ENCODE measurements at places on chromosomes 3 and 15.

- DNase-seq, result no peak
Observed at GRCh38 chr3:69921651-69922050, 77.9 kb upstream of the SAMMSON start.

DNA sequence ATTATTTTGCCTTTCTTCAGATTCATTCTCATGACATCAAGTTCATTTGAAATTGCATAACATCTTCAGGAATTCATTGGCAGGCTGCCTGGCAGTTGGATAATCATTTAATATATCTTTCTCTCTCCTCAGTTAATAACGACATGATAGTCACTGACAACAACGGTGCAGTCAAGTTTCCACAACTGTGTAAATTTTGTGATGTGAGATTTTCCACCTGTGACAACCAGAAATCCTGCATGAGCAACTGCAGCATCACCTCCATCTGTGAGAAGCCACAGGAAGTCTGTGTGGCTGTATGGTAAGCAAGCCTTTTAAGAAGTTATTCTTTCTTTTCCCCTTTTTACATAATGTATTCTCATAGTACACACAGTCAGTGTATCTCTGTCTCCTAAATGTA is 38.2 kb downstream of the TGFBR2 start:
- peak; percentile 84 for DNase-seq

- DNase-seq, result peak; percentile 68
Observed at GRCh38 chr3:36477655-36478054, 97.4 kb downstream of the STAC start.

DNA sequence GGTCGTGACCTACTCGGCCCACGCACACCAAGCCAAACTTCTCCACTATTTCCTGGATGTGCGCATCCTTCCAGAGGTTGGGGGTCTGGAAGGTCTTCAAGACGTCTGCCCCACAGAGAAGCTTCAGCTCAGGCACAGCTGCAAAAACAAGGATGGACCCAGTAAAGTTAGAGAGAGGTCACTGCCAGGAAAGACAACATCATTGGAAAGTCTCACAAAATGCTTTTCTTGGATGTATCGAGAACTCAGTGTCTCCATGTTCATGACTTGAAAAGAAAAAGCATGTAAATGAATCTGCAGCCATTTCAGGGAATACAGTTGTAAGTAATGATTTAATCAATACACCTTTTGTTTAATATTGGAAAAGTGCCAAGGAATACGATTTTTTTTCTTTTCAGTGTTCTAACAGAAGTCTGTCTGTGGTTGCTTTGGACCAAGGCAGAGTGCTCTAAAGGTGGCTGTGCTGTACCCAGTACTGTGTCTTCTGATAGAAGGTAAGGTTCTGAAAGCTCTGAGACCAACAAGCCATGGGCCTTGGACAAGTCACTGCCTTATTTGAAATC is 21.8 kb upstream of the RBP1 start:
- DNase-seq, result no peak

- DNase-seq, result peak; percentile 23
Observed at GRCh38 chr3:112126511-112126911, 6.5 kb downstream of the GCSAM start.

DNA sequence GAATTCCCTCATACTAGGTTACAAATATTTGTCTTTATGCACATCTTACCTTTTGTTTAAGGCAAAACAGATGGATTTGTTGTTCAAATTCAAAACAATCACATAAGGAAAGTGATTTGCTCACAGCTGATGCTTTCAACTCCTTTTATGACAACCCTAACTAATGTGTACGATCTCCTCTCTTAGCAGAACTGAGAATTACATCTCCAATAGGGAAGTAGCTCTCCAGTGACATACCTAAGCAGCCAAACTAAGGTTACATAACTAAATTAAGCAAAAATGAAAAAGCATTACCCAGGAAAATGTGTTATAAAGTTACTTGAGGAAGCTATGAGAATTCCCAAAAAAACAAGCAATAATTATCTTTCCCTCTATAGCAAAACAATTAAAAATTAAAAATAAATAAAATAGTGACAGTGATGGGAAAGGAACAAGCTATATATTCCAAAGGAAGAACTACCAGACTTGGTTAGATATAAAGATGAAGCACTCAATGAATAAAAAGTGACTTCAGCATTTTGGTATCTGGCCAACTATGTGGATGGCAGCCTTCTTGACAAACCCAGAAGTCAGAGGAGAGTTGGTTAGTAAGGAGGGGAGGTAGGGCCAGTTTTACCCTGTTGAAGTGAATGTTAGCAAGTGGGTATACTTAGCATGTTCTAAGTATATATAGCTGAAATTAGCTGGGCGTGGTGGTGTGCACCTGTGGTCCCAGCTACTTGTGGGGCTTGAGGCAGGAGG is 32.4 kb downstream of the PEAK1 start:
- DNase-seq, result peak; percentile 31
